ENCODE measurements at places on chromosomes 7 and 10.

DNA sequence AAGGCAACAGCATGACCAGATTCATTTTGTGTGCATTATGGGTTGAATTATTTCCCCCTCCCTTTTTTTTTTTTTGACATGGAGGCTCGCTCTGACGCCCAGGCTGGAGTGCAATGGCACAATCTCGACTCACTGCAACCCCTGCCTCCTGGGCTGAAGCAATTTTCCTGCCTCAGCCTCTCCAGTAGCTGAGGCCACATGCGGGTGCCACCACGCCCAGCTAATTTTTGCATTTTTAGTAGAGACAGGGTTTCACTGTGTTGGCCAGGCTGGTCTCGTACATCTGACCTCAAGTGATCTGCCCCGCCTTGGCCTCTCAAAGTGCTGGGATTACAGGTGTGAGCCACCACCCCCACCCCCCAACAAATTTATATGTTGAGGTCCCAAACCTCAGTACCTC lies 42.0 kb downstream of the ZNF783 start:
- no peak for DNase-seq

DNA sequence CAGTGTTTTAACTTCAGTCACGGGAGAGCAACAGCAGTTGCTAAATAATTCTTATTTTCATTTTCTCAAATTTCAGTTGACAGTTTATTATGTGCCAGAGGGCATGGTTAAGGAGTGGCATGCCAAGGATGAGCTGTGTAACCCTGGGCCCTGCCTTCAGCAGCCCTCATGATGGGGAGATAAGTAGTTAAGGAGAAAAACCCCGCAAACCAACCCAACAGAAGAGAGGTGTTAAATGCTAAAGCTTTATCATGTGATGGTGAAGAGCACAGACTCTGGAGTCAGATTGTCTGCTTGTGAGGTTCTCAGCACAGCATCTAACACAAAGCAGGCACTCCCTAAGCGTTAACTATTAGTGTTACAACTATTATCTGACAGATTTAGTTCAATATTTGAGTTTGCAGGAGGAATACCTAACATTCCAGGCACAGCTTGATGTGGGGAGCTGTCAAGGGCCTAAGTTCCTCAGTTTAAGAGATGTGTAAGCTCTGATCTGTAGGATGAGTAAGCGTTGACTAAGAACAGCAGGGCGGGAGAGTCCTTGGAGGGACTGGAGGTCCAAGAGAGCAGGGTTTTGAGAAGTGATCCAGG lies 29.6 kb downstream of the STAM start:
- DNase-seq, result peak; percentile 82

- DNase-seq, result no peak
Observed at GRCh38 chr10:59079386-59080226, 96.8 kb upstream of the PHYHIPL start.

DNA sequence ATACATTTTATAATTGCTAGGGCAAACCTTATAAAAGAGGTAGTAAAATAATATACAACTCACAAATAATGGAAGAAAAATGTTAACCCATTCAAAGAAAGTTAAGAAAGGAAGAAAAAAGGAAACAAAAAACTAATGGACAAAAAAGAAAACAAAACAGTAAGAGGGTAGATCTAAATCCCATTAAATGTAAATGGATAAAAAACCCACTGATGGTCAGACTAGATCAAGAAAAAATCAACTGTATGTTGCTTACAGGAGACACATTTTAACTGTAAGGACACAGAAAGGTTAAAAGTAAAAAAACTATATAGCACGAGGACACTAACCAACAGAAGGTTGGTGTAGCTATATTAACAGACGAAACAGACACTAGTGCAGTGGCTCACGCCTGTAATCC lies 18.0 kb downstream of the FOXL3 start:
- no peak for DNase-seq

DNA sequence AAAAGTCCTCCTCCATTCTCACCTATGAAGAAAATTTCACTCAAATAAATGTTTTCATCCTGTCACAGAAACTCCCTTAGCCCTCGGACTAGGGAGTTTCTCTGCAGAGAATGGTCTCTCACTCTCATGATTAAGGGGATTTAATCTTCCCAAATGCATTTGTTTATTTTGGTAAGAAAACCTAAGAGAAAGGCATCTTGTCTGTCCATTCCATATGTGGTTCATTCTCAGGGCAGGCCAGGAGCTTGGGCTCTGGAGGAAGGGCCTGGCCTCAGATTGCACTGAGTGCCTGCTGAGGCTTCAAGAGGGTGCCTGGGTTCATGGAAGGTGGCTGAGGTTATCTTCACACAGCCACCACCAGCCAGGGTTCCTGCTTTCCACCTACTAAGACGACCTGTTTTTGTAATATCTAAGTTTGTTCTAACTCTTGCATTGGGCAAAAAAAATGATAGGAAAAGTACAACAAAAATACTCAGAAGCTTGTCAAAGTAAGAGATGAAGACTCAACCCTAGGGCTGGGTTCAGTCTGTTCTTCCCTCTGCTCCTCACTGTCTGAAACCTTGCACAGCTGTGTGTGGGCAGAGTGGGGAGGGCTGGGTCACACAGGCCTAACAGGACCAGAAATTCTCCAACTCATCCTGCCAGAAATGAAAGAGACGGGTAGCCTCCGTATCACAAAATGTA lies 186.7 kb downstream of the CXCL12 start:
- no peak for DNase-seq

- no peak for DNase-seq
Observed at GRCh38 chr7:139940866-139941265, 111.8 kb downstream of the TBXAS1 start.

- DNase-seq, result peak; percentile 54
Observed at GRCh38 chr10:24723788-24724380, at the start of gene ARHGAP21. Gene ARHGAP21, minus strand, starts transcription at chr10:24723887. Its CDS starts 1,988 bp downstream, at chr10:24721899.

DNA sequence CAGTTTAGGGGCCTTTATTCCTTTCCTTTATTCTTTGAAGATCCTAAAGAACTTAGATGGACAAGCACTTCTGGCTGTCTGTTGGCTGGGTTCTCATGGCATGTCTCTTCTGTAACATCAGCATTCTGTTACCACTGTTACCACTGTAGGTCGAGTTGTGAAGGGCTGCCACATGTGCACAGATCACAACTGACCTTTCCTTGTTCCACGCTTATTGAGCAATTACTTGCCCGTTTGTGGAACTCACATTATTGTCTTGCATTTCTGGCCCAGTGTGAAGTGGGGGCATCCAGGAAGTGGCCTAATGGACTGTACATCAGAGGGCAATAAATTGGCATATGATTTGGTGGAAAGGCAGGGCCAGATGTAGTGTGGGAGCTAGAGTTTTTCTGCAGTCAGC lies 23.7 kb downstream of the GBF1 start:
- no peak for DNase-seq

DNA sequence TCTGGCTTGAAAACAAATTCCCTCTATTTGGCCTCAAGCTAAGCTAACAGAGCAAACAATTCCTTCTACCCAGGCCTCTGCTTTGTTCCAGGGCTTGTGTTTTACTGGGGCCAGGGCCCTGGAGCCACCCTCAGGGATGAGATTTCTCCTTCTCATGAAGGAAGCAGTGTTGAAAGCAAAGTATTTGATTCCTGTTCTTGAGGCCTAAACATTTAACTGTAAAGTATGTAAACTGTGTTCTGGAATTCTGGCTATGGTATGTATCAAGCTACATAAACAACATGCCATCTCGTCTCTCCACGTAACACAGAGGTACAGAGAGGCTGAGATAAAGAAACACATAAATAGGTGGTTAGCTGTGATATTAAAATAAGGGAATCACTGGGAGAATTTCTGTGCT lies 81.8 kb downstream of the HERPUD2 start:
- DNase-seq, result no peak

GRCh38 chr7:36207451-36208291 lies 54.6 kb downstream of the EEPD1 start:
- DNase-seq, result no peak

- DNase-seq, result no peak
Observed at GRCh38 chr7:1053002-1053411, 8.7 kb downstream of the GPR146 start.

- no peak for DNase-seq
Observed at GRCh38 chr10:108327706-108328105, 1163.2 kb upstream of the SORCS1 start.

GRCh38 chr10:23692736-23693135 lies 253.9 kb downstream of the OTUD1 start:
- no peak for DNase-seq

DNA sequence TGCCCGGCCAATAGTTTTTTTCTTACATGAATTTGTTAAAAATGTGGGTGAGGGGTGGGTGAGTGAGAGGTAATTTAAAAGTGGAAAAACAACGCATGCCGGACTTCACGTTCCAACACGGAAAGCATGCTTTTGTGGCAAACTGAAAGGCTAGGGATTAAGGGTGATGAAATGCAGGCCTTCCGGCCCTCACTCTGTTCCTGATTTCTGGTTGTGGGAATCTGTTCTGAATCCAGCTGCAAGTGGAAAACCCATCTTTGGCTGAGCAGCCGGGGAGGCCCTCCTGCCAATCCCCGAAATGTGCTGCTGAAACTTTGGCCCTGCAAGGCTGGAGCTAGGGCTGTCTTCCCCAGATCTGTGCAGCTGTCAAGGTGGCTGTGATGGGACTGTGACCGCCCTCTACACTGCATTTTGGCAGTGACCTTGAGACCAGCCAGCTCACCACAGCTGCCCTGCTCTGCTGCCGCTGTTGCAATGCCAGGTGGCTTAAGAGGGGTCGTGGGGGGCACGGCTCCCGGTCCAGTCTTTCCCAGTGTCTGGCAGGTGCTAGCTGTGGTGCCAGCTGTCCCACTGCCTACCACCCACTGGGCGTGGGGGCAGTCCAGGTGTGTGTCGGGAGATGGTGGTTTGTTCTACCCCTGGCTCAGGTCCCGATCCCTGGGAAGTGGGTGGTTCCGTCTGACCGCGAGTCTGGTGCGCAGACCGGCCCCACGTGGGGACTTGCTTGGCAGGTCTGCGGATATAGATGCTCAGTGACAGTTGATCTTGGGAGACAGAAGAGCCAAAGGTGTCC lies 39.0 kb downstream of the TET1 start:
- no peak for DNase-seq

DNA sequence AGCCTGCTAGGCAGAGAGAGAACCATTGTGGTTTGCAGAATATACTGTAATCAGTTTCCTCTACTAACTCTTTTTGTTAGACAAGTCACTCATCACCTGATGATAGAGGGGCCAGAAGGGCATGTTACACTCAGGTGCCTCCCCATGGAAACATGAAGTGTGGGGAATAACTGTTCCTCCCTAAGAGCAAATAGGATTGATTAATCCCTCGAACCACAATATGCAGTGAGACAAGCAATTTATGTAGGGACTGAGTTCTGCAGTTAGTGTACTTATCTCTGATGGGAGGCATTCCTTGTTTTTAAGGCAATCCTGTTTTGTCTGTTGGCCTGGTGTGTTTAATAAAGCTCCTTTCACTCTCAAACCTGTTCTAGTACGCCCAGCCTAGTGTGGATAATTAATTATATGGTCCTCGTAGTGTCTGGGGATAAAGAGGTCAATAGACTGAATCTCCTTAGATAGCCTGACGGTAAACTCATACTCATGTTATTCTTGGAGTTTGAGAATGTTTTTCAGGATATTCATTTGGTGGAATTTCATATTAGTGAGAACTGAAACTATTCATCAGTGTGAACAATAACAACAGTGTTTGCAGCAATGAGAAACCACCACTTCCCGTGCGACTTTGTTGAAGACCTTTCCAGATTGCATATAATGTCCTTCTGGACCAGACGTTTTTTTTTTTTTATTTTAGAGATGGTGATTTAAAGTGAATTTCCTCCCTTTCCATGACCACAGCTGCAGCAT lies 344.8 kb upstream of the FZD8 start:
- DNase-seq, result no peak

- no peak for DNase-seq
Observed at GRCh38 chr7:7438851-7439250, 96.8 kb downstream of the COL28A1 start.

DNA sequence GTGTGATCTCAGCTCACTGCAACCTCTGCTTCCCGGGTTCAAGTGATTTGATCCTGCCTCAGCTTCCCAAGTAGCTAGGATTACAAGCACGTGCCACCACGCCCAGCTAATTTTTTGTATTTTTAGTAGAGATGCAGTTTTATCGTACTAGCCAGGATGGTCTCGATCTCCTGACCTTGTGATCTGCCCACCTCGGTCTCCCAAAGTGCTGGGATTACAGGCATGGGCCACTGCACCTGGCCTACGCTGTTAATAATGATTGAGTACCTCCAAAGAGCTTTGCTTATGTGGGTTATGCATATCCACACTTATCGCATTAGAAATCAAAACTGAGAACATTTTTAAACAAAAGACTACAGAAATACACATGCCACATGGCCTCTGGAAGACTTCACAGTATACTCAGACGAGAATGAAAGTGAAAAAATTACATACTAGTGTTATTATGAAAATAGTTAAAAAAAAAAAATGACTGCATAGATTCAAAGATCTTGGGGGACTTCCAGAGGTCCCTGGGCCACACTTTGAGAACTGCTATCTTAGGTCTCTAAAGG lies 25.4 kb downstream of the RPP38 start:
- no peak for DNase-seq

DNA sequence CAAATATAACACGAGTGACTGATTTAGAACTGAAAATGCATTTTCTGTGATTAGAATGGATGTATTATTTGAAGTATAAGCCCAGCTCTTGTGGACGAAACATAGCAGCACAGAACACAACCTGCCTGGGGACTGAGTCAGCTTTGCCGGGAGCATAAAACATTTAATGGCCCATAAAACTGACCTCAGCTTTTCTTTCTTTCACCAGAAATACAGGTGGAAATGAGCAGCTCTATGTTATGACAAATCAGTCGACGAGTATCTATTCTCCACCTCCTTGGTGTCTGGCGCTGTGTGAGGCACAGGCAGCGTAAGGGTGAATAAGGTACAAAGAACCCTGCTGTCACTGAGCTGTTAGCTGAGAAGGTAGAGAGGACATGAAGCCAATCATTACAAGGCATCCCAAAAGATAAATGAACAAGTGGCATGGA lies 471.6 kb upstream of the AKR1E2 start:
- no peak for DNase-seq

- DNase-seq, result no peak
Observed at GRCh38 chr7:159125955-159126270, 18.8 kb downstream of the VIPR2 start.

Data from hematopoietic multipotent progenitor cell treated with erythropoietin and hydrocortisone succinate and interleukin-3 and kit ligand, for 17 days (in vitro differentiated cells).